ENCODE measurements at places on chromosomes 2 and 18. TPM values are rescaled to one million over a fixed set of nuclear protein-coding genes. Genes with fewer than 3 reads are reported as not detected.

The TNP1 gene
- not detected for total RNA-seq

The LIMS3 gene
- total RNA-seq, result not detected

The MFSD2B gene
- under 0.01 TPM for total RNA-seq

The ZNF385B gene
- not detected for total RNA-seq

The LDLRAD4 gene
- not detected for total RNA-seq

The IDH1 gene
- 451 TPM for total RNA-seq

The CPLX4 gene
- total RNA-seq, result not detected

The SLC11A1 gene
- 0.51 TPM for total RNA-seq

The RGPD4 gene
- not detected for total RNA-seq

The ATP8B1 gene
- total RNA-seq, result 20.8 TPM

The DSG2 gene
- total RNA-seq, result 91.5 TPM

The EPG5 gene
- 15.6 TPM for total RNA-seq

The LPIN2 gene
- total RNA-seq, result 6.0 TPM

The NETO1 gene
- not detected for total RNA-seq

The EFEMP1 gene
- total RNA-seq, result 227 TPM

The PCARE gene
- total RNA-seq, result not detected

The INHBB gene
- total RNA-seq, result 0.53 TPM

The GALNT14 gene
- total RNA-seq, result 12.4 TPM

The NPHP1 gene
- 2.4 TPM for total RNA-seq

The MRO gene
- not detected for total RNA-seq

The FOXI3 gene
- total RNA-seq, result not detected

The PLEK gene
- total RNA-seq, result under 0.01 TPM

The CDH19 gene
- under 0.01 TPM for total RNA-seq

The MOGAT1 gene
- not detected for total RNA-seq

The MARCO gene
- 0.13 TPM for total RNA-seq

The AOX1 gene
- 15.7 TPM for total RNA-seq

The OR6B2 gene
- total RNA-seq, result not detected

The TRIB2 gene
- 6.5 TPM for total RNA-seq

The SMAD4 gene
- 64.5 TPM for total RNA-seq

The C1QL2 gene
- total RNA-seq, result not detected

The CNGA3 gene
- under 0.01 TPM for total RNA-seq

The RASGRP3 gene
- 0.79 TPM for total RNA-seq

The ALLC gene
- not detected for total RNA-seq

The PTRHD1 gene
- 13.8 TPM for total RNA-seq

The M1AP gene
- 1.0 TPM for total RNA-seq

The NAT8 gene
- not detected for total RNA-seq

The KCNK3 gene
- not detected for total RNA-seq

The IL36A gene
- 6.3 TPM for total RNA-seq

The FEV gene
- total RNA-seq, result not detected

The ALKAL2 gene
- not detected for total RNA-seq

The SCG2 gene
- total RNA-seq, result 0.13 TPM

The CXCR1 gene
- not detected for total RNA-seq

The PUM2 gene
- total RNA-seq, result 43.7 TPM

The C2orf49 gene
- 25.6 TPM for total RNA-seq

The SULT1C2 gene
- not detected for total RNA-seq

The ABCB11 gene
- 0.26 TPM for total RNA-seq

The PLB1 gene
- 1.6 TPM for total RNA-seq

The SOS1 gene
- total RNA-seq, result 8.2 TPM

The MARCHF4 gene
- total RNA-seq, result not detected

The ST6GAL2 gene
- not detected for total RNA-seq

The ARHGEF4 gene
- 107 TPM for total RNA-seq

The ALPP gene
- total RNA-seq, result not detected

The IL1B gene
- 41.0 TPM for total RNA-seq

The SIGLEC15 gene
- total RNA-seq, result 0.26 TPM

The FAM110C gene
- 9.2 TPM for total RNA-seq

The TMEFF2 gene
- not detected for total RNA-seq

The ERFE gene
- 4.2 TPM for total RNA-seq

The PFN4 gene
- under 0.01 TPM for total RNA-seq

Data from bronchial epithelial cell (primary cell).